ENCODE measurements at places on chromosomes 16 and 17. TPM values are rescaled to one million over a fixed set of nuclear protein-coding genes. Genes with fewer than 3 reads are reported as not detected.

- no peak overlapping the region for H3K27ac ChIP-seq
- DNase-seq = no peak
- H3K36me3 ChIP-seq = peaks cover 1% of the 10 kb centered on the region
- H3K27me3 ChIP-seq = no peaks in the 10 kb centered on the region
- peaks cover 27% of the 10 kb centered on the region for H3K4me1 ChIP-seq
- no peak overlapping the region for H3K4me3 ChIP-seq
These were observed 158.8 kb downstream of the CCDC182 start for GRCh38 chr17:57586196-57586740.

GRCh38 chr17:43814714-43815113 is 18.2 kb downstream of the MPP3 start:
- no peaks in the 10 kb centered on the region for H3K27me3 ChIP-seq
- no peak overlapping the region for H3K27ac ChIP-seq
- no peak for DNase-seq
- peaks cover 6% of the 10 kb centered on the region for H3K4me1 ChIP-seq

- no peak overlapping the region for H3K27ac ChIP-seq
- DNase-seq = no peak
- no peaks in the 10 kb centered on the region for H3K27me3 ChIP-seq
- H3K4me1 ChIP-seq = peaks cover 65% of the 10 kb centered on the region
These were observed 1.9 kb downstream of the PRRT2 start for GRCh38 chr16:29813644-29814562.

- no peak for DNase-seq
- H3K4me3 ChIP-seq = no peak overlapping the region
- H3K36me3 ChIP-seq = no peaks in the 10 kb centered on the region
- H3K27ac ChIP-seq = peak overlapping the region; percentile 77
These were observed 166.1 kb downstream of the PRKCA start for GRCh38 chr17:66468241-66469087.

GRCh38 chr16:19737306-19738038 is 19.4 kb downstream of the IQCK start:
- H3K27me3 ChIP-seq = no peaks in the 10 kb centered on the region
- DNase-seq = no peak
- H3K36me3 ChIP-seq = peaks cover 24% of the 10 kb centered on the region
- no peak overlapping the region for H3K27ac ChIP-seq
- H3K4me3 ChIP-seq = no peak overlapping the region

- H3K27ac ChIP-seq = no peak overlapping the region
- no peaks in the 10 kb centered on the region for H3K27me3 ChIP-seq
- H3K4me3 ChIP-seq = no peak overlapping the region
- H3K36me3 ChIP-seq = peaks cover 7% of the 10 kb centered on the region
- no peak for DNase-seq
These were observed 108.0 kb downstream of the VPS53 start for GRCh38 chr17:606508-607250.

- no peaks in the 10 kb centered on the region for H3K4me1 ChIP-seq
- no peaks in the 10 kb centered on the region for H3K36me3 ChIP-seq
- peaks cover under 1% of the 10 kb centered on the region for H3K27me3 ChIP-seq
- H3K27ac ChIP-seq = no peak overlapping the region
These were observed 307.8 kb upstream of the CDH11 start for GRCh38 chr16:65429504-65430181.

GRCh38 chr16:35492225-35492624 is 2032.8 kb downstream of the TP53TG3F start:
- no peak overlapping the region for H3K4me3 ChIP-seq
- H3K36me3 ChIP-seq = no peaks in the 10 kb centered on the region
- H3K27ac ChIP-seq = no peak overlapping the region
- no peaks in the 10 kb centered on the region for H3K4me1 ChIP-seq

The TRAPPC2L gene
- total RNA-seq = 96.3 TPM

GRCh38 chr17:71936977-71937376 is 183.8 kb upstream of the SOX9 start:
- H3K36me3 ChIP-seq = no peaks in the 10 kb centered on the region
- no peak overlapping the region for H3K27ac ChIP-seq
- DNase-seq = no peak
- peaks cover 2% of the 10 kb centered on the region for H3K4me1 ChIP-seq

- no peak overlapping the region for H3K4me3 ChIP-seq
- no peaks in the 10 kb centered on the region for H3K27me3 ChIP-seq
- peaks cover 28% of the 10 kb centered on the region for H3K4me1 ChIP-seq
- peak overlapping the region; percentile 0 for H3K27ac ChIP-seq
These were observed 270.9 kb downstream of the CEP112 start for GRCh38 chr17:65920996-65921395.

DNA sequence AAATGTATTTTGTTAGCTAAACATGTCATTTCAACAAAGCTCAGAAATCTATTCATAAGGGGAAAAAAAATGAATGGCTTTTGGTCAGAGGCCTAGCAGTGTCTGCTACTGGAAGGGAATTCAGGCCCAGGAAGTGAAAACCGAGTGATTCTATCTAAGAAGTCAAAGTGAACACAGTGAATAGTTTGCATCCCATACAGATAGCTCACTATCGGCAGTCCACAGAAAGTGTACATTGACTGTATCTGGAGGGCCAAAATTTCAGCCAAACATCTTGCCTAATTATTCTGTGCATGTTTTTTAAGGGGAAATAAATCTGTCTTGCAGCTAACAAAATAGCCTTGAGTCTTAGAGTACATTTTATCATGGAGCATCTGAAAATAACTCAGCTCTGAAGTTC is 214.4 kb upstream of the CACNG5 start:
- no peaks in the 10 kb centered on the region for H3K36me3 ChIP-seq
- H3K27me3 ChIP-seq = no peaks in the 10 kb centered on the region
- DNase-seq = no peak
- H3K27ac ChIP-seq = no peak overlapping the region
- H3K4me1 ChIP-seq = peaks cover 41% of the 10 kb centered on the region
- H3K4me3 ChIP-seq = no peak overlapping the region

GRCh38 chr16:82358161-82358560 is 188.1 kb upstream of the MPHOSPH6 start:
- H3K4me1 ChIP-seq = no peaks in the 10 kb centered on the region
- DNase-seq = no peak
- H3K27me3 ChIP-seq = peaks cover 19% of the 10 kb centered on the region
- no peak overlapping the region for H3K27ac ChIP-seq
- H3K36me3 ChIP-seq = no peaks in the 10 kb centered on the region

GRCh38 chr17:8994319-8994718 is 27.0 kb upstream of the NTN1 start:
- peaks cover 12% of the 10 kb centered on the region for H3K27me3 ChIP-seq
- H3K36me3 ChIP-seq = no peaks in the 10 kb centered on the region
- no peak overlapping the region for H3K4me3 ChIP-seq
- DNase-seq = peak; percentile 81
- no peak overlapping the region for H3K27ac ChIP-seq
- H3K4me1 ChIP-seq = peaks cover 8% of the 10 kb centered on the region

The KCNH4 gene
- total RNA-seq = 0.18 TPM

DNA sequence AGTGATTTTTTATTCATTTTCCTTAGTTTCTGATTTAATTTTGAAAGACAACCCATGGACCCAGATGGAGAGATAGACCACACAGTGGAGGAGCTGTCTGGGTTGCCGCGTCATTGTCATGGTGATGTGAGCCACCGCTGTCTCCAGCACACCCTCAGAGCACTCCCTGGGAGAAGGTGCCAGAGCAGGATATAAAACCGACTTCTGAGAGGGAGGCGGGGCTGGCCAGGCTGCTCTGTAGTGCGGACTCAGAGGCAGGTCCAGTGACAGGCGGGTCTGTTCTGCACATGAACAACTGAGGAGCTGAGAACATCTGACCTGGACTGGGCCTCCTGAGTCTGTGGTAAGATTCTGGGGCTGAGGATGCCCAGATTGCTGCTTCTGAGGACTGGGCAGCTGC is 216.3 kb upstream of the NLRP1 start:
- H3K27ac ChIP-seq = no peak overlapping the region
- peaks cover 62% of the 10 kb centered on the region for H3K27me3 ChIP-seq
- no peak overlapping the region for H3K4me3 ChIP-seq
- no peaks in the 10 kb centered on the region for H3K4me1 ChIP-seq
- DNase-seq = no peak

DNA sequence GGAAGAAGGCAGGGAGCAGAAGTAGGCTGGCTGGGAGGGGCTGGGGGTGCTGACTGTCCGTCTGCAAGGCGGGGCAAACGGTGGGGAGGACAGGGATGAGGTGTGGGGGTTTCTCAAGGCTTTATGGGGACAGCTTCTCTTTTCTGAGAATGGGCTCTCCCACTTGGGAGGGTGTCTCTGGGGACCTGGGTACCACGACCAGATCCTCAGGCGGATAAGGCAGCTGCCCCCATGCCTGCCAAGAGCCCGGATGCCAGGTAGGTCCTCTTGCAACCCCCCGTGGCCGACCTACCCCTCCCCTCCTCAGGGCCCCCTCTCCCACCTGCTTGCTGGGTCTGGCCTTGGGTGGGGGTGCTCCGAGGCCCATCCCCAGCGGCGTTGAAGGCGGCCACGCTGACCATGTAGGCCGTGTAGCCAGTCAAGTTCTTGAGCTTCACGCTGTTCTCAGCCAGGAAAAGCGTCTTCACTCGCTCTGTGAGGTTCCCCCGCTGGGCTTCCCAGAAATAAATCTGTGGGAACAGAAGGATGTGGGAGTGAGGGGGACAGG is 56.4 kb upstream of the CDC42EP4 start:
- H3K27me3 ChIP-seq = no peaks in the 10 kb centered on the region
- H3K36me3 ChIP-seq = no peaks in the 10 kb centered on the region
- peaks cover 10% of the 10 kb centered on the region for H3K4me1 ChIP-seq
- no peak for DNase-seq
- no peak overlapping the region for H3K27ac ChIP-seq
- no peak overlapping the region for H3K4me3 ChIP-seq

The ATP2C2 gene
- total RNA-seq = 52.5 TPM

The NHERF1 gene
- 34.8 TPM for total RNA-seq

GRCh38 chr17:5943232-5943631 is 126.9 kb upstream of the WSCD1 start:
- H3K27ac ChIP-seq = no peak overlapping the region
- no peak for DNase-seq
- no peaks in the 10 kb centered on the region for H3K36me3 ChIP-seq

DNA sequence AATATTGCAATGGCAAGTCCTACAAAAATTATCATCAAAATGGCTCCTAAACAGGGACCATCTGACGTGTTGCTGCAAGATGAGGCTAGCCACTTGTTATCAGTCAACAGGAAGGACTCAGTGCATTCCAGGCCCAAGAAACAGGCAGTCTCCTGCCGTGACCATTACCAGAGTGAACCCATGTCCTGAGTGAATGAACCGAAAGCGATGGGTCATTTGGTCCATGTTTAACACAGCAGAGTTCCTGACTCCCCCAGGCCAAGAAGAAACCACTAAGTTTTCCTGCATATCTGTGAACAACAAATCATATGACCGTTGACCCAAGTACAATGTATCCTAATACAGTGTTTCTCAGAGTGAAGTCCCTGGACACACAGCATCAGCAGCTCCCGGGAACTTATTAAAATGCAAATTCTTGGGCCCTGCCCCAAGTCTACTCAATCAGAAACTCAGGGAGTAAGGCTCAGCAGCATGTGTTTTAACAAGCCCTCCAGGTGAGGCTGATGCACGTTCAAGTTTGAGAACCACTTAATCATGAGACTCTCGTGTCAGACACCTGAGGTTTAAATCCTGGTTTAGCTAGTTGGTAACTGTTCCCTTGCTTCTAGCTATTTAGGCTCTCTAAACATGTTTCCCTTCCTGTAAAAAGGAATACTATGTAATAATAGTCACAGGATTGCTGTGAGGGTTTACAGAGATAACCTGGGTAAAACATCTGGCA is 429.4 kb upstream of the MAF start:
- DNase-seq = no peak
- no peaks in the 10 kb centered on the region for H3K36me3 ChIP-seq
- H3K27ac ChIP-seq = no peak overlapping the region
- H3K4me1 ChIP-seq = peaks cover 9% of the 10 kb centered on the region
- H3K4me3 ChIP-seq = no peak overlapping the region
- no peaks in the 10 kb centered on the region for H3K27me3 ChIP-seq

DNA sequence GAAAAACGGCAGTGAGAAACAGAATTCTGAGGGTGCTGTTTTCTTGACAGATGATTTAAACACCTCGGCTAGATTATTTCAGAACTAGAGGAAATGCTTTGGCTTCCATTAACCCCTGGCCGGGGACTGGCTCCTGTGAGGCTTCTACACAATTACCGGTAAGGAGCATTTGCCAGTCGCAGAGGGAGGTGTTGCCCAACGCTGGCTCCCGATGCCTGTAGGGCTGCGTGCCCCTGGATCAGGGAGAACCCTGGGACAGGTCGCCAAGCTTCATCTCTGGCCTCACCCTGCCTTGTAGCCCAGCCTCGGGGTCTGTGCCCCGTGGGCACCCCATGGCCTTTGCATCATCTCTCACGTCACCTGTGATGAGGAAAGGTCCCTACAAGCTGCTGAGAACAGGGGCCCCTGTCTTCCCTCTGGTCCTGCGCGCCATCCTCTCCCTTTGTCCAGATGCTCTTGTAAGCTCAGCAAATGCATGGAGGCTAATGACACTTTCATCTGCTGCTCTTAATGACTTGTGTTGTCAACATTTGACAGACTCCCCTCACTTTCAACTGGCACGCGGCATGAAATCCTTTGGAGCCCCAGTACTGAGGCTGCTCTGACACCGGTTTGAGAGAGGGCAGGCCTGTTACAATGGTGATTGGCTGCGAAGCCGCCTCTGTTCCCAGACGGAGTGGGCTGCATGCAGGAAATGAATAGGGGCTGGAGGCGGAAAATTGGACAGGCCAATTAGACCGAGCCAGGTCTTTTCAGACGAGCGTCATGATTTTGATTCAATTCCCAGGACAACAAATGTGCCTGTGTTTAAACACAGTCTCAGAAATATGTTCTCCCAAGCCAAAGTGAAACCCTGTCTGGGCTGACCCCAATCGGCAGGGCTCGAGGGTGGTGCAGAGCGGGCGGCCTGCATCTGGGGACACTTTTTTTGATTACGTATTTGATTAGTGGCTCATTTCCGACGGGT is 85.5 kb upstream of the DOC2B start:
- H3K27ac ChIP-seq = peak overlapping the region; percentile 17
- peaks cover 5% of the 10 kb centered on the region for H3K4me1 ChIP-seq
- H3K27me3 ChIP-seq = no peaks in the 10 kb centered on the region
- no peak overlapping the region for H3K4me3 ChIP-seq

GRCh38 chr17:11324846-11325420 is 83.9 kb downstream of the SHISA6 start:
- H3K4me3 ChIP-seq = no peak overlapping the region
- no peak for DNase-seq
- H3K36me3 ChIP-seq = no peaks in the 10 kb centered on the region
- peaks cover 5% of the 10 kb centered on the region for H3K27me3 ChIP-seq

- H3K27me3 ChIP-seq = no peaks in the 10 kb centered on the region
- H3K4me3 ChIP-seq = no peak overlapping the region
- H3K27ac ChIP-seq = no peak overlapping the region
- H3K36me3 ChIP-seq = peaks cover 23% of the 10 kb centered on the region
- no peak for DNase-seq
These were observed 5.9 kb downstream of the RANBP10 start for GRCh38 chr16:67800338-67800926.

DNA sequence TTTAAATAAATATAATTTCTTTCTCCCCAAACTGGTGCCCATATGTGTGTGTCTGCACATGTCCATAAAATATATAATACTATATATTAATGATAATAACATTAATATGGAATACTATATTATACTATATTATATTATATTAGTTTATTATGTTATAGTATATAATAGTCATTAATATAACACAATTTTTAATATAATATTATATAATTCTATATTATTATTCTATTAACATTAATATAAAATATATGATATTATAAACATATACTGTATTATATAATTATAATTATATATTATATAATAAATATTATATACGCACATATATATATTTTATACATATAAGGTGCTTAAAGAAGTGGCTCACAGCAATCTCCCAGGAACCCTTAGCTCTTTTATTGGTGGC is 513.0 kb upstream of the CDH11 start:
- peaks cover 9% of the 10 kb centered on the region for H3K27me3 ChIP-seq
- H3K4me1 ChIP-seq = no peaks in the 10 kb centered on the region
- DNase-seq = no peak
- no peak overlapping the region for H3K27ac ChIP-seq
- H3K36me3 ChIP-seq = no peaks in the 10 kb centered on the region

All from mesothelial cell of epicardium (in vitro differentiated cells).